ENCODE measurements at places on chromosomes 4 and X.

DNA sequence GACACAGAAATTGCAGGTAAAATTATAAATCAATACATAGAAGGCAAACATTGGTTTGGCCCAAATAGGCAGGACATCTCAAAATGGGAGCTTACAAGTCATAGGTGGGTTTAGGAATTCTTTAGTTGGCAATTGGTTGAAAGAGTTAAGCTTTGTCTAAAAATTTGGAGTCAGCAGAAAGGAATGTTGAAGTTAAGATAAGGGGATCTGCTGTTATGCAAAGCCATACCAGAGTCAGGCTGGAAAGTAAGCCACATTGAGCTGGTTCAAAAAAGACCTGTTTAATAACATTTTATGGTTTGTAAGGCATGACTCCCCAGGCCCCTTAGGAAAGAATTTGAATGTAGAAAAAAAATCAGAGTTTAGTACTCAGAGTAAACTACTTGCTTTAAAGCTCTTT, 92.6 kb downstream of the IL13RA2 start:
- DNase-seq, result no peak

DNA sequence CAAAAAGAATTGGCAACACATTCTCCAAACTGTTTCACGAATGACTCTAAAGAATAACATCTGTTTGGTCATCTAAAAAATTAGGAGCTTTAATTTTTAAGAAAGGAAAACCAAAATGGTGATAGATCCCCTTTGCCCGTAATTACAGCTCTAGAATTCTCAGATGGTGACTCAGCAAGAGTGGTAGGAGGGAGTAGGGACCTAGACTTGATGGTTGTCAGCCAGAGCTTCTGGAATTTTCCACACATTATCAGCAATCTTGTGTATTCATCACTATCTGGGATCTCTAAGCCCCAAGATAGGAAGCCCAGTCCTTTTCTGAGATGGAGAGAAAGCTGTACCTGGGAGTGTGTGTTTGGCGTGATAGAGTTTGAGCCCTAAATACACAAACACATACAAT, 103.9 kb upstream of the RAB40AL start:
- DNase-seq, result no peak

- no peak for DNase-seq
Measured at GRCh38 chrX:132171478-132171877, 43.7 kb upstream of the FRMD7 start.

GRCh38 chr4:84530871-84531270, 31.8 kb upstream of the NKX6-1 start:
- no peak for DNase-seq

- no peak for DNase-seq
Measured at GRCh38 chr4:604131-604530, 21.2 kb upstream of the PDE6B start.

GRCh38 chrX:24465532-24465865, 413 bp downstream of the PDK3 start:
- DNase-seq, result no peak

All from NCI-H1436 treated with DMSO at 0.1 percent for 48 hours (cell line).